Naive thymus-derived CD4-positive, alpha-beta T cell (primary cell): ENCODE measurements at places on chromosomes 11 and 22. TPM values are rescaled to one million over a fixed set of nuclear protein-coding genes. Genes with fewer than 3 reads are reported as not detected.

CARD18 gene
- polyA plus RNA-seq = not detected

GRAMD1B gene
- 2.3 TPM for polyA plus RNA-seq

GRCh38 chr11:93032580-93032979, 63.1 kb downstream of the MTNR1B start:
- DNase-seq = no peak

GAL gene
- polyA plus RNA-seq = not detected

- no peak for DNase-seq
Observed at GRCh38 chr11:110297076-110297725, 787 bp upstream of the RDX start.

- DNase-seq = no peak
Observed at GRCh38 chr11:69972351-69972802, 105.7 kb upstream of the ANO1 start.

- no peak for DNase-seq
Observed at GRCh38 chr22:50060441-50061140, 2.5 kb upstream of the TTLL8 start.

GRCh38 chr11:90134478-90135003, at the start of gene NAALAD2:
Gene NAALAD2, plus strand, starts transcription at chr11:90134663. Its CDS starts 96 bp downstream, at chr11:90134759.
- no peak for DNase-seq

OR52A1 gene
- not detected for polyA plus RNA-seq

GRCh38 chr22:25554238-25554671, 10.2 kb upstream of the GRK3 start:
- DNase-seq = no peak

SF3B2 gene
- 140 TPM for polyA plus RNA-seq

IL18 gene
- not detected for polyA plus RNA-seq

DNA sequence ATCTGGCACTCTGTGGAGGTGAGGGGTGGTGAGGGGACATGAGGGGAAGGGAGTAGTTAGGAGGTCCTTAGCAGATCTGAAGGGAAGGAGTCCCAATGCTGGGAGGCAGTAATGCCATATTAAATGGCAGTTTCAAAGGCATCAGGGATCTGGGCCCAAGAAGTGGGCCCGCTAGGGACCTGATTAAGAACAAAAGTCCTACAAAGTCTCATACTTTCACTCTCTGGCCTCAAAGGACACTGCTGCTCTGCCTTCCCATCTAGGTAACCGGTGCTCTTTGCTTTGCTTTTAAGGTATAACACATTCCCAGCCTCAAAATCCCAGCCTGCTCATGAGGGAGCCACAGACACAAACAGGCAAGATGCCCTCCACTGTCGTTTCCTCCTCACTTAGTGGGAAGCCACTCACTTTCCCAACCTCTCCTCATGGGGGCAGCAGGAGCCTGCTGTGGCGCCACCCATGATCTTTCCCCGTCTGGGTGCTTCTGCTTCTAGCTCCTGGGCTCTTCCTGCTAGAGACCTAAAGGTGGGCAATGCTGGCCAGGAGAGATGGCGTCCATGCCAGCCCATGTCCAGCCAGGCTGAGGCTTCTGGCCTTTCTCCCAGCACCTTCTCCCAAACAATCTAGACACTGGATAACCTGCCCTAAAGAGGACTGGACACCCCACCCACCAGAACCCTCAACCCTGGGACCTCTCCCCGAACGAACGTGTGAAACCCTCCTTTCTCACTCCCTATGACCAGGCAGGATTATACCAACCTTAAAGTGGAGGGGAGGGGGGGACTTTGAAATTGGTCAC, 68.3 kb downstream of the PLEKHA7 start:
- DNase-seq = no peak
